Fibroblast of skin of right biceps (primary cell): ENCODE measurements at places on chromosomes 13 and 19.

GRCh38 chr19:38713227-38713649 lies 31.0 kb downstream of the CAPN12 start:
- DNase-seq = no peak

GRCh38 chr13:90726375-90726774 lies 621.1 kb upstream of the MIR17HG start:
- DNase-seq = no peak

DNA sequence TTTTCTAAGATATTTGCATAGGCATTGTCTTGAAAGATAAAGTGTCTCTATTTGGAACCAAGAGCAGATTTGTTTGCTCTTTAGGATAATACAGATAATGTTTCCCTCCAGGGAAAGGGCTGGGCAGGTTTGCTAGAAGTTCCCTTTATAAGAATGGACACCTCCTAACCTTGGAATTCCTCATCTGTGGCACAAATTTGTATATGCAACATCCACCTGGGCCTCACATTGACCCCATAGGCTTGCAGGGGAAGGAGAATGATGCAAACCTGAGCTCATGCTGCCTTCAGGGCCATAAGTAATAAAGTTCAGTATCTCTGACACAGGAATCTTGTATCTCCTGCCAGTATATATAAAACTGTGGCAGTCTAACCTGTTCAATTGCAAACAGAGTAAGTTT lies 508.4 kb upstream of the MIR17HG start:
- no peak for DNase-seq

- no peak for DNase-seq
Observed at GRCh38 chr13:77733674-77734073, 36.2 kb downstream of the SLAIN1 start.

- peak; percentile 87 for DNase-seq
Observed at GRCh38 chr13:27403203-27403678, 21.2 kb upstream of the GTF3A start.
